Neural crest cell (in vitro differentiated cells): ENCODE measurements at places on chromosomes 11 and 22.
A peak's percentile ranks its signal among the peaks of the same experiment; 100 is the strongest.

DNA sequence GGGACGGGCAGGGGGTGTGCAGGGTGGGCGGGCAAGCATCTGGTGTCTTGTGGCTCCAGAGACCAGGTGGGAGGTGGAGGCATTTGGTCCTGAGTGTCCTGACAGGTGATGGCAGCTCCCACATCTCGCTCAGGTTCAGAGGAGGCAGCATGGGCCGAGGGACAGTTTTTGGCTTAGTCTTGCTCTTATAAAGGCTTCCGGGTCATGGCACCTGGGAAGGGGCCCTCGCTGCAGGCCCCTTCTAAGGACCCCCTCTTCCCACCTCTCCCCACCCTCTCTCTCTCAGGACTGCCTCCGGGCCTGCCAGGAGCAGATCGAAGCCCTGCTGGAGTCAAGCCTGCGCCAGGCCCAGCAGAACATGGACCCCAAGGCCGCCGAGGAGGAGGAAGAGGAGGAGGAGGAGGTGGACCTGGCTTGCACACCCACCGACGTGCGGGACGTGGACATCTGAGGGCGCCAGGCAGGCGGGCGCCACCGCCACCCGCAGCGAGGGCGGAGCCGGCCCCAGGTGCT, 9.9 kb downstream of the CCND1 start:
- DNase-seq = no peak

- DNase-seq = peak; percentile 11
Observed at GRCh38 chr11:42631220-42631843, 680.5 kb upstream of the API5 start.

- no peak for DNase-seq
Observed at GRCh38 chr11:78190871-78191538, 2.3 kb downstream of the USP35 start.

DNA sequence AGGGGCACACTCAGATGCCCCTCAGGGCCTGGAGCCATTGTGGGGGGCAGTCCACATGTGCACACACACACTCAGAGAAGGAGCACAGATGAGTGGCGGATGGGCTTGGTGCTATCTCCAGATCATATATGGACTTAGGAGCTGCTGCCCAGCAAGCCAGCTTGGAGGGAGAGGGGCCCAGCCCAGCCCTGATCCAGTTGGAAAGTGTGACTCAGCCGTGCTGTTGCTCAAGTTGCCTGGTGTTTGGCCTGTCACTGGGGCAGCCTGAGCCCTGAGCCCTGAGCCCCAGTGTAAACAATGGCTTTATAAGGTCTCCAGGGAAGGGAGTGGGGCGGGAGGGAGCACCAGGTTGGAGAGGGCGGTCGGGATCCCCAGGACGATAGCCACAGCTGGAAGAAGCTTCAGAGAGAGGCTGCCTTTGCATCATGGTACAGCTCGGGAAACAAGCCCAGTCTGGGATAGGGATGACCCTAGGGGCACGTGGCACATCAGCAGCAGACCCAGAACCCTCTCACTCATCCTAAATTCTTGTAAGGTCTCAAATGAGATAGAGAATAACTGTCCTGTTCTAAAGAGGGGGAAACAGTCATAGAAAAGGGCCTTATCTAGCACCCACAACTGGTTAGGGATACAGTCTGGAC, 4.8 kb downstream of the SELENOM start:
- DNase-seq = no peak

DNA sequence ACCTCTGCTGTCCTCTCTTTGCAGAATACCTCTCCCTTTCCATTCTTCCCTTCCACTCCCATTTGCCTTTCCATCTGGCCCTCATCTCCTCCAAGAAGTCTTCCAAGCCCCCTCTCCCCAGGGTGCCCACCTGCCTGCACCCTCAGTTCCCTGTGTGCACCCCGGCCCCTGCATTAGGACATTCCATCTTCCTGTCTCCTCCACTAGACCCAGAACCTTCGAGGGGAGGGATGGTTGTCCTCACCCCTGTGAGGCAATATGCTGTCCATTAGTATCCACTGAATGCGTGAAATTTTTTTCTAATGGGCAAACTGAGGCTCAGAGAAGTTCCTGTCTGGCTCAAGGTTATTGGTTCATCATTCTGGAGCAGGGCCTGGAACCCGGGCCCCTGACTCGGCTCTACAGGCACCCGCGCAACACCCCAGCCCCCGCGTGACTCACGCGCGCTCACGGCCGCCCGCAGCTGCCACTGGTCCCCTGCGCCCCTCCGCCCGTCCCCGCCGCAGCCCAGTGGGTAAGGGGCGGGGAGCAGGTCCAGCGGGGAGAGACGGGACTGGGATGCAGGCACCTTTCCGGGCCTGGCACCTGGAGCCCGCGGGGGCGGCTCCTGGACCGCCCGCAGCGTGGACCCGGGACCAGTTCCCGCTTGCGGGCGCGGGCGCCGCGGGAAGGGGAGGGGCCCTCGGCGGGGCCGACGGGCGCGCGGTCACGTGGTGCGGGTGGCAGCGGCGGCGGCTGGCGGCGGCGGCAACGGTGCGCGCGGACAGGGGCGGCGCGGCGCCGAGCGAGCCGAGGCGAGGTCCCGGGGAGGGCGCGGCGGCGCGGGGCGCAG, 7.0 kb downstream of the SEPTIN3 start:
- peak; percentile 38 for DNase-seq

- no peak for DNase-seq
Observed at GRCh38 chr22:42648368-42649245, 585 bp downstream of the CYB5R3 start.

DNA sequence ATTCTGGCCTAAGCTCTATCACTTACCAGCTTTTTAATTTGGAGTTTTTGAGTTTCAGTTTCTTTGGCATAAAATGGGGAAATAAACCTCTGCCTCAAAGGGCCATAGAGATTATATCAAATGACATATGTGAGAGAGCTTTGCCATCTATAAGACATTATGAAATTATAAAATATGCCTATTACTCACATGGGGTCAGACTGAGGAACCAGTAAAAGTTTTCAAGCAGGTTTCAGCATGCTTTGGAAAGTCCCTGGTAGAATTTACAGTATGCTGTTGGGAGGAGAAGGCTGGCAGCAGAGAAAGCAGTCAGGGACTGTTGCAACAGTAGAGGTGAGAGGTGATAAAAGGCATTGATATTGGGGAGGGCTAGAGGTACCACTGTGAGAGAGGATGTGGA, 13.6 kb upstream of the MTNR1B start:
- no peak for DNase-seq
